Naive B cell (primary cell): ENCODE measurements at places on chromosomes 3 and 15. TPM values are rescaled to one million over a fixed set of nuclear protein-coding genes. Genes with fewer than 3 reads are reported as not detected.

EBLN2 gene
- 1.2 TPM for polyA plus RNA-seq

DNA sequence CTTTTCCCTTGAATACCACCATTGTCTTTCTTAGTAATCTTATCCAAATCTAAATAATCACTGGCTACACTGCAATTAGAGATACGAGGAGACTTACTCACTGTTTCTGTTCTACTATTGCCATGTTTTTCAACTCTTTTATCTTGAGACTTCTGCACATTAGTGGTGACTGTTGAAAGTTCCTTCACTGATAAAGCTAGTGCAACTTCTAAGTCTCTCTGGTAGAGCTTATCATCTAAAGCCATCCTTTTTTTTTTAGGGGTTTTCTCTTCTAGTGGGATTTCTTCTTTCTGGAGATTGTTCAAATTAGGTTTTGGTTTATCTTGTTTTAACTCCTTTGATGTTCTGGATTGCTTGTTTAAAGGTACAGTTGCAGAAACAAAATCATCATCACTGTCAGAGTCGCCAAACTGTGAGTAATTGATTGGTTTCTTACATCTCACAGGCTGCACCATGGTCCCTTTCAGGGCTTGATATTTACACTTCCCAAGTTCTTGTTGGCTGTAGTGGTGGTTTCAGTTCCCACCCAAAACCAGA is 37.7 kb downstream of the NCK1 start:
- DNase-seq, result no peak

DNA sequence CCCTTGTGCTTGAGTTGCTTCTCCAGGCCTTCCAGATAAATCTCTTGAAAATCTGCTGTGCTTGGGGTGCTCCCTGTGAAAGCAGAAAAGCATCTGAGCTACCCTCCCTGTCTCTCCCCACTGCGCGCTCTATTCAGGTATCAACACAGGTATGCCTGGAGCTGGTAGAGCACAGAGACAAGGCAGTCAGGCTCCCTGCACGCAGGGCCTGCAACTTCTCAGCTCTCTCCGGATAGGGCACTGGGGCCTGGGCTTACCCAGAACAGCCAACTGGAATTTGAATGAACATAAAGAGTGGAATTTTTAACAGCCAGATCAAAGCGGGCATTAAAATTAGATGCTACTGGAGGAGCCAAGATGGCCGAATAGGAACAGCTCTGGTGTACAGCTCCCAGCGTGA is 183.6 kb downstream of the XXYLT1 start:
- DNase-seq, result no peak

GRCh38 chr3:59573911-59574310 is 524.1 kb upstream of the CFAP20DC start:
- no peak for DNase-seq

LRRC28 gene
- polyA plus RNA-seq, result 20.9 TPM

GRCh38 chr3:133209871-133210550 is 171.8 kb downstream of the TMEM108 start:
- DNase-seq, result no peak

DNA sequence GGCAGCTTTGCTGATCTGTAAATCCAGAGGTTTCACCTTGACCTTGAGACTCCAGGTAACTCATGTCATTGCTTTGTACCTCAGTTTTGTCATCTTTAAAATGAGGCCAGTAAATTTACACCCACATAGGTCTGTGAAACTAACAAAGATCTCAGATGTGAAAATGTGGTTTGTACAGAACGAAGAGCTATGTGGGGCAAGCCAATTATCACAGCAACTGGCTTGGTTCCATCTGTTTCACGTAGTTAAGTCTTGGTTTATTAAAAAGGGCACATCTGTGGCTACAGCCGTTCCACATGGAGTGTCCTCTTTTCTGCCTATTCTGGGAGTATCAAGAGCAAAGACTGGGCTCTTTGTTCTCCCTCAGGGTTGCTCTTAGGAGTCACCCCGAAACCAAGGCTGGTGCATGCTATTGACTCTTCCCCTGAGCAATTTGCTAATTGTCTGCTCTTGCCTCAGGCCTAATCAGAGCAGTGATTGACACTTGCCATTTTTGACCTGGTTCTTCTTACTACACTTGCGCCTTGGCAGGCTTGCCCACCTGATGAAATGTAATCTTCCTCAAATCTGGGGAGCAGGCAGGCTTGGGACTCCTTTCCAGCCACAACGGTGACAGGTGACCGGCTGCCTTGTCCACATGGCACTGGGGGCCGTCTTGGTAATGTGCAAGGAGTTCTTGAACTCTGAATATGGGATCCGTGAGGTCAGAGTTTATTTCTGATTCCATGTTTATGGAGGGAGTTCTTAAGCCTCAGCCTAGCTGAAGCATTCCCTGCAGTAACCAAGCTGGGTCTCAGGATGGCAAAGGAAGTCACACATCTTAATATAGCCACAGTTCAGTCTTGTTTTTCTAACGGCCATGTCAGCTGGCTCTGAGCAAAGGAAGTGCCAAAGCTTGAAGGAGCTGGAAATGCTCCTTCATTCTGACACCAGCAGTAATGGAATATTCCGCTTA is 40.1 kb downstream of the EAF1 start:
- DNase-seq, result no peak

DNA sequence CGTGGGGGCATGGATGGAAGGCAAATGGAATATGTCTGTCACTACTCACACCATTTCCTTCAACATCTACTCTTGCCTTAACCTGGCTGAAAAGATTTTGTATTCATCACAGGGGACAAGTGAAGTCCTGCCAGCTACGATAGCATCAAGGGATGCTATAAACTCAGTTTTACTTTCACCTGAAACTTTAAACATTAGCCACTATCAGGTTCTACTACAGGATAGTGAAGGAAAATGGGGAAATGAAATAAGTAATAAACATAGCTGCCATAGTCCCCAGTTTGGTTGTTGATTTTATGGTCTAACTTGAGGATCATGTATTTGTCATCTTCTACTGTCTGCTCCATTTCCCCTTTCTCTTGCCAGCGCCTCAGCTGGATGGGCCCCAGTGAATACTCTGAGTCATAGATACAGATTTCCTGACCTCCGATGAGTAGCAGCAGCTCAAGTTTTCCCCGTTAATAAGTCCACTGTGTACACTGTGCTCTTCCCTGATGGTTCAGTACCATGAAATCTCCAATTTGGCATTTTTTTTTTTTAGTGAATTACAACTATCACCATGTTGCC is 338.2 kb upstream of the SLCO3A1 start:
- DNase-seq, result no peak

DNA sequence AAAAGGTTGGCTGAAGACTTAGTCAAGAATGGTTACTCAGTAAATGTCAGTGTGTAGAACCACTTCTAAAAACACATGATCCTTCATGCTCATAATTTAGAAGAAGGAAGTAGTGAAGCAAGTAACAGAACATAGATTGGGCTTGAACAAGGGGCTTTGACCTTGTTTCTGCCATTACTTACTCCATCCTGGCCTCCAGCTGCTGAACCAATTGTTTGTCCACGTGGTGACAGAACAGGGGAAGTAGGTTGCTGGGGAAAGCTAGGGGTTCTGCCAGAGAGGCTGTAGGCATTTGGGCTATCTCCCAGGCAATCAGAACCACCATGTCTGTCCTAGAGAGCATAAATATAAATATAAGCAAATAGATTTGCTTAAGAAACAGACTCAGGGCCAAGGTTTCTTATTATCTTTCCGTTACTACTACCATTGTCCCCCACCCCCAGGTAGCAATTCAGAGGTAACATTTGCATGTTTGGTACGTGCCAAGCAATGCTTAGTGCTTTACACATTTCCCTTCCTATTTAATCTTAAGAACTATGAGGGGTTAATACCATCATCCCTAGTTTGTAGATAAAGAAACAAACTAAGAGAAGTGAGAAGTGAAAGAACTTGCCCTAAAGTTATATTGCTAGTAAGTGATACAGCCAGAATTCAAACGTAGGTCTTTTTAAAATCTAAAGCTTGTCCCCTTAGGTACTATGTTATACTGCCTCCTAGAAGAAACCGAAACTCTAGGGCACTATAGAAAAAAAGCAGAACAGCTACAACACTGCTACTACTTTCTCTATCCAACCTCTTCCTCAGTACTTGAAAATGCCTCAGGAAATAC is 3.0 kb upstream of the SPG11 start:
- peak; percentile 49 for DNase-seq

PIGZ gene
- polyA plus RNA-seq, result 2.6 TPM
